ENCODE measurements at places on chromosomes 1 and 21. TPM values are rescaled to one million over a fixed set of nuclear protein-coding genes. Genes with fewer than 3 reads are reported as not detected.

- DNase-seq, result no peak
- no peak overlapping the region for H3K27ac ChIP-seq
- no peak overlapping the region for H3K4me3 ChIP-seq
These were observed 73.9 kb downstream of the NENF start for GRCh38 chr1:212506666-212507065.

Gene CFHR1
- total RNA-seq, result 288 TPM

GRCh38 chr21:26833460-26833939 is 11.7 kb downstream of the ADAMTS1 start:
- no peak overlapping the region for H3K4me3 ChIP-seq
- H3K27ac ChIP-seq, result no peak overlapping the region
- H3K4me1 ChIP-seq, result no peaks in the 10 kb centered on the region
- DNase-seq, result no peak

DNA sequence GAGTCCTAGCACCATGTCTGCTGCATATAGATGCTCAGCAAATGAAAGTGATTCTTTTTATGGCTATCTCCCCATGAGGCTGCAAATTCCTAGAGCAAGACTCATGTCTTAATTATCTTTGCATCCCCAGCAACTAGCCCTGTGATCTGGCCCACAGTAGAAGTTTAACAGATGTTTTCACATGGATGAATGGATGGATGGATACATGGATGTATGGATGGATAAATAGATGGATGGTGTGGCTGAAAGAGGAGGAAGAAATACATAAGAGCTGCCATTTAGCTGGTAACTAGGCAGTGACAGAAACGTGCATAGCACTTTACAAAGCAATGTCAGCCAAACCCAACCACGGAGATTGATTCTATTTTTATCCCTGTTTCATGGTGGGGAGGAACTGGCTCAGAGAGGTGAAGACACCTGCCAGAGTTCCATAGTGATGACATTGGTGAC is 32.7 kb upstream of the ZBTB40 start:
- no peak for DNase-seq
- H3K36me3 ChIP-seq, result no peaks in the 10 kb centered on the region
- no peaks in the 10 kb centered on the region for H3K27me3 ChIP-seq
- H3K4me3 ChIP-seq, result no peak overlapping the region

Gene ARHGAP30
- total RNA-seq, result 8.9 TPM

Gene OR10R2
- total RNA-seq, result not detected

Gene RAB42
- total RNA-seq, result 1.1 TPM

Gene IFNLR1
- 2.2 TPM for total RNA-seq

DNA sequence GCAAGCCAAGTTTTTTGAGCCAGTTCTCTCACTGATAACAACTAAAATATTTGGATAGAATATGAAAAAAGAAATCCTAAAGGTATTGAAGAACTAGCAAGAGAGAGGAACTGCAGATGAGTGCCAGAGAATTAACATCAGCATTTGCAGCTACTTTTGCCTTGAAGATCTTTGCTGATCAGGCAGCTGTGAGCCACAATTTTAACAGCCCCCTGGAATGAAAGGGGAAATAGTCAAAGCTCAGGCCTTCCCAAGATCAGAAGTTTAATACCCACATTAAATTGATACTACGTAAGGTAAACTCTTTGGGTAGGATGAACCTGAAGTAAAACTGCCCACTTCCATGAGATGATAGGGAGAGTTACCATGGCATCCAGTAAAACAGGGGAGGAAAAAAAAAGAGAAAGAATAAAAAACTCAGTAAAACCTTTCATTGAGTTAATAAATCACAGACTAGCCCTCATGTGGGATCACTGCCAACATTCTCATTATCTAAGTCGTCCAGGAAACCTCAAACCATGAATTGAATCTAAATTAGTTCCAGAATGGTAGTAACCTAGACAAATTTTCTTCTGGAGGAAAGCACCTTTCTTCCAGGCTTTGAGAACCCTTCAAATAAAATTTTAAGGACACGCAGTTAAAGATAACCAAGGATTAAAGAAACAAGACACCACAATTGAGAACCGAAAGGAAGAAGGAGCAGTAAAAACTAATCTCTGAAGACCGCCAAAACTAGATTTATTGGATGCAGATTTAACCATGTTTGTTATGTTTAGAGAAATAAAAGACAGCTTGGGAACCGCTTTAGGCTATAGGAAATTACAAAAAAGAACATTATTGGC is 28.3 kb downstream of the SCP2 start:
- H3K27ac ChIP-seq, result no peak overlapping the region
- no peak overlapping the region for H3K4me3 ChIP-seq
- peaks cover 5% of the 10 kb centered on the region for H3K36me3 ChIP-seq
- peaks cover 1% of the 10 kb centered on the region for H3K4me1 ChIP-seq
- no peak for DNase-seq

Gene DIO1
- total RNA-seq, result 36.5 TPM

Gene CEP350
- total RNA-seq, result 29.1 TPM

DNA sequence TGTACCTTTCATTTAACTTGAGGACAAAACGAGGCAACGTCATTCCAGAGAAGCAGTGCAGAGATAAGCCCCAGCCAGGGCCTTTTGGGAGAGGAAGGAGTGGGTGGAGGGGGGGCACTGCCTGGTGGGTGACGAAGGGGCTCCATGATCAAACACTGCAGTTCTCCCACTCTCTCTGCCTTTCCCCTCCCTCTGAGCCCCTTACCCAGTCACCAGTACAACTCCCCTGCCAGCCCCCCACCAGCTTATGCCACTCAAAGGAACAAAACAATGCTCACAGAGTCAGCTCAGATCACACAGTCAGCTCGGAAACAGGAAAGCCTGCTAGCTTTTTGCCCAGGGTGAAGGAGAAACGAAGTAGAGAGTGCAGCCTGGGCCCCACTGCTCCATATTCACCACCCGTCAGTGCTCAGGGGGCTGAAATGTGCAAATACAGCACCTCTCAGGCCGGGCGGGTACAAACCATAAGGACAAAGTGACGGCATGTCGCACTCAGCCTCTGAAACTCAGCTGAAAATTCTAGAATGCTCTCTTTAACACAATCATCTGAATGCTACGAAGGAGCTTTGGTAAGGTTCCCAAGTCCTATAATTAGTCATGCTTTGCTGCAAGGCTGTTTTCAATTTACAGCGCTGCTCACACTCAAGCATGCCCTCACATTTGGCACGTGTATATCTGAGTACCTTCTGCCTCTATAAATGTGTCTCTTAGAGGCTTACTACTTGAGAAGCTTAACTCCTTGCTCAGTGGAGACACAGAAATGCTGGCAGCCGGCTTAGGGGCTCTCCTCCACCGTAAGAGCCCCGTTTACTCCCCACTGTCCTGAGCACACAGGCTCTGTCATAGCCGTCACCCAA is 65.8 kb upstream of the RAB4A start:
- no peak for DNase-seq
- H3K36me3 ChIP-seq, result no peaks in the 10 kb centered on the region
- H3K27me3 ChIP-seq, result no peaks in the 10 kb centered on the region
- H3K27ac ChIP-seq, result no peak overlapping the region

DNA sequence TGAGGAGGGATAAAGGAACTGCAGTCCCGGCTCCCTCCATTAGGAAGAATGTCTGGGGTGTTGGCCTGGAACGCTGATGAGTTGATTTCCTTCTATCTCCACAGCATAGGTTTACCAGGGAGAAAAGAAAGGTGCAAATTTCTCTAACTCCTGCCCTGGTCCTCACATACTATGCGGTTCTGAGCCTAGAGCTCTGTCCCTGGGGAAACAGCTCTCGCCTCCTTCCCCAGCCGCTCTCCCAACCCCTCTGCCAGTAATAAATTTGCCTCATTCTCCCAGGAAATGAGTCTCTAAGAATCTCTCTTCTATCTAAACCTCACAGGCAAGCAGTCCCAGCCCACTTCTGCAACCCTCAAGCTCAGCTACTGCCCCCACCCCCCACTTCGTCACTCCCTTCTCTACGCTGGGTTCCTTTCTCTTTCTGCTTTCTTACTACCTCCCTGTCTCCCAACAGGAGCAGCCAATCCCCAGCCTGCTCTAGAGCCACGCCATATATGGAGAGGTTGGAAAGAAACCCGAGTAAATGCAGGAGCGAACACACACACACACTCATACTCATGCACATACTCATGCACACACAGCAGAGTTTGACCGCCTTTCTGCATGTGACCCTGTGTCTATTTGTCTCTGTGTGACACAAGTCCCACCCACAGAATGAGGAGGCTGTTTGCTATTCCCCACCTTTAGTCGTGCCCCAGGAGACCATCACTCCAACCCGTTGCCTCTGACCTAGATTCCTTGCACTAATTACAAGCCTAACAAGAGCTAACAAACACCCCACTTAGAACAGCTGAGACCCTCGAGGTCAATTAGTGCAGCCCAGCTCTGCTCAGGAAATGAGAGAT is 13.4 kb downstream of the PLEKHO1 start:
- DNase-seq, result peak; percentile 64
- H3K4me1 ChIP-seq, result no peaks in the 10 kb centered on the region
- H3K36me3 ChIP-seq, result no peaks in the 10 kb centered on the region
- no peak overlapping the region for H3K4me3 ChIP-seq

DNA sequence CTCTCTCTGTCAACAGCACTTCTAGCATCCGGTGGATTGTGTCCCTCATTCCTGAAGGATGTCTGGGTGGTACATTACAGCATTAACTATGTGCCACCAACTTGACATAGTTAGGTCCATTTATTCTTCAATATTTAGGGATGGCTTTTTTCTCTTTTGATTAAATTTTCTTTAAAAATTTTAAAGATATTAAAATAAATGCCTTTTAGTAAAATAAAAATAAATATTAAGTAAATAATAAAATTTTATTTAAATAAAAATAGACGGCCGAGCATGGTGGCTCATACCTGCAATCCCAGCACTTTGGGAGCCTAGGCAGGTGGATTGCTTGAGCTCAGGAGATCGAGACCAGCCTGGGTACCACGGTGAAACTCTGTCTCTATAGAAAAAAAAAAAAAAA is 9.7 kb upstream of the KLHL20 start:
- H3K4me1 ChIP-seq, result no peaks in the 10 kb centered on the region
- no peaks in the 10 kb centered on the region for H3K27me3 ChIP-seq
- H3K36me3 ChIP-seq, result no peaks in the 10 kb centered on the region
- no peak for DNase-seq

Gene SERPINC1
- 742 TPM for total RNA-seq

GRCh38 chr1:11645670-11646265 is 8.5 kb downstream of the FBXO2 start:
- H3K4me3 ChIP-seq, result no peak overlapping the region
- no peak overlapping the region for H3K27ac ChIP-seq
- H3K4me1 ChIP-seq, result peaks cover 28% of the 10 kb centered on the region
- peak; percentile 85 for DNase-seq
- H3K27me3 ChIP-seq, result no peaks in the 10 kb centered on the region

Gene UROD
- 78.5 TPM for total RNA-seq

Gene AMY1C
- not detected for total RNA-seq

- DNase-seq, result no peak
- no peak overlapping the region for H3K4me3 ChIP-seq
- no peaks in the 10 kb centered on the region for H3K36me3 ChIP-seq
- no peak overlapping the region for H3K27ac ChIP-seq
These were observed 5.1 kb downstream of the ZNF683 start for GRCh38 chr1:26367441-26367840.

Gene CIART
- total RNA-seq, result 0.51 TPM

Gene EXTL1
- total RNA-seq, result not detected

GRCh38 chr1:50970509-50970887 is 453 bp downstream of the CDKN2C start:
- no peaks in the 10 kb centered on the region for H3K36me3 ChIP-seq
- H3K4me1 ChIP-seq, result peaks cover 15% of the 10 kb centered on the region
- peak overlapping the region; percentile 93 for H3K27ac ChIP-seq
- H3K4me3 ChIP-seq, result peak overlapping the region; percentile 84
- DNase-seq, result no peak

DNA sequence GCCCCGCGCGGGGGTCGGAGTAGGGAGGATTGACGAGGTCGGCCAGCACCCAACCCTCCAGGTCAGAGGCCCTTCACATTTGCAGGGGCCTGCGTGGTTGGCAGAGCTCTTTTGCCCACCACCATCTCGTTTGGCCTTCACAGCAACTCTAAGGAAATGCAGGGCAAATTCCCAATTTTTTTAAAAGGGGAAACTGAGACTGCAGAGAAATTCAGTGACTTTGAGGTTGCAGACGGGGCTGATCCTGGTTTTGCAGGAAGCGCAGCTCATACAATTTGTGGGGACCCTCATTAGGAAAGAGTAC is 430 bp upstream of the ACBD3 start:
- H3K4me3 ChIP-seq, result peak overlapping the region; percentile 95
- H3K36me3 ChIP-seq, result no peaks in the 10 kb centered on the region

- H3K27ac ChIP-seq, result no peak overlapping the region
- H3K36me3 ChIP-seq, result no peaks in the 10 kb centered on the region
- DNase-seq, result no peak
- no peaks in the 10 kb centered on the region for H3K4me1 ChIP-seq
- no peaks in the 10 kb centered on the region for H3K27me3 ChIP-seq
- H3K4me3 ChIP-seq, result no peak overlapping the region
These were observed 16.2 kb downstream of the GIPC2 start for GRCh38 chr1:78061825-78062523.

Gene TTC34
- total RNA-seq, result 0.25 TPM

GRCh38 chr21:17539743-17540341 is 27.0 kb downstream of the CXADR start:
- no peaks in the 10 kb centered on the region for H3K27me3 ChIP-seq
- DNase-seq, result no peak
- H3K4me3 ChIP-seq, result no peak overlapping the region
- peaks cover 2% of the 10 kb centered on the region for H3K36me3 ChIP-seq
- no peak overlapping the region for H3K27ac ChIP-seq

Gene ITLN2
- 0.50 TPM for total RNA-seq

- H3K4me3 ChIP-seq, result no peak overlapping the region
- no peaks in the 10 kb centered on the region for H3K27me3 ChIP-seq
- H3K27ac ChIP-seq, result peak overlapping the region; percentile 91
- H3K4me1 ChIP-seq, result peaks cover 12% of the 10 kb centered on the region
- H3K36me3 ChIP-seq, result no peaks in the 10 kb centered on the region
These were observed 1.0 kb upstream of the JAK1 start for GRCh38 chr1:64967381-64967780.

- peak overlapping the region; percentile 82 for H3K4me3 ChIP-seq
- peaks cover 6% of the 10 kb centered on the region for H3K4me1 ChIP-seq
- no peaks in the 10 kb centered on the region for H3K27me3 ChIP-seq
- no peaks in the 10 kb centered on the region for H3K36me3 ChIP-seq
- no peak for DNase-seq
- H3K27ac ChIP-seq, result no peak overlapping the region
These were observed 650 bp downstream of the PCNX2 start for GRCh38 chr1:233294913-233295236.

DNA sequence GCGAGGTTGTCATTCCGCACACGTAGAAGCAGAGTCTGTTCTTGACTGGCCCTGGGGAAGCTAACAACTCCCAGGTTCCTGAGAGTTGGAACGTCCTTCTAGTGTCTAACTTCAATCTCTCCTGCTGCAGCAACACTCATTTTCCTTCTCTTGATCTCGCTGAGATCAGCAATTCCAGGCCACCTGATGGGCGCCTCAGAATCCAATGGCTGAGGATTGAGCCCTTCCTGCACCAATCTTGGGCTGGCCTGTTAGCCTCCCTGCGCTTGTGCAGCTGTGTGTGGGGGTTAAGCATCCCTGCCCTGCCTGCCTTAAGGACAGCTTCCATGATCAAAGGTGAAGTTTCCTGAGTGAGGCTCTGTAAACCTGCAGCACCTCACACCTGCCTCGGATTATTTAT is 87.9 kb downstream of the SYT2 start:
- H3K36me3 ChIP-seq, result no peaks in the 10 kb centered on the region
- H3K27me3 ChIP-seq, result no peaks in the 10 kb centered on the region
- DNase-seq, result no peak

- no peaks in the 10 kb centered on the region for H3K27me3 ChIP-seq
- H3K27ac ChIP-seq, result no peak overlapping the region
- no peak overlapping the region for H3K4me3 ChIP-seq
- DNase-seq, result no peak
These were observed 7.0 kb upstream of the TNFRSF1B start for GRCh38 chr1:12159816-12160215.

Gene OPRD1
- not detected for total RNA-seq

Data from liver (tissue), 10 donors.